Spleen (tissue), 13 donors: ENCODE measurements at places on chromosomes 1 and 21. TPM values are rescaled to one million over a fixed set of nuclear protein-coding genes. Genes with fewer than 3 reads are reported as not detected.
A peak's percentile ranks its signal among the peaks of the same experiment; 100 is the strongest.

DNA sequence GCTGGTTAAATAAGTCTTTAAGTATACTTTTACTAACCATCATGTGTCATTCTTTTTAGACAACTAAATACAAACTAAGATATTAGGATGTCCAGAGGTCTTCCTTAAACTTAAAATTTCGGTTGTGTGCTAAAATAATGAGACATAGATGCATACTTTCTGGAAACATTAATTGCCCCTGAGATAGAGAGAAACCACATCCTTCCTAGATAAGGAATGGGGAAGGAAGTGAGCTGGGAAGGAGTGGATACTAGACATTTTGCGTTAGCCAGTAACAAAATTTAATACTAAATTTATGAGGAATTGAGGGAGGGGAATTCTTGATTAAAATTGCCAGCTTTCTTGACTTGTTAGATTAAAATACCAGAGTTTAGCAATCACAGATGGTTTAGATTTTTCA lies 37.1 kb upstream of the PTGS2 start:
- H3K4me3 ChIP-seq: no peak overlapping the region
- no peaks in the 10 kb centered on the region for H3K27me3 ChIP-seq
- H3K27ac ChIP-seq: no peak overlapping the region
- no peak for DNase-seq
- H3K4me1 ChIP-seq: no peaks in the 10 kb centered on the region
- no peaks in the 10 kb centered on the region for H3K36me3 ChIP-seq

GRCh38 chr21:45822429-45823099 lies 159.0 kb upstream of the COL6A1 start:
- no peak overlapping the region for H3K27ac ChIP-seq
- H3K36me3 ChIP-seq: no peaks in the 10 kb centered on the region
- H3K27me3 ChIP-seq: no peaks in the 10 kb centered on the region

GRCh38 chr1:24413350-24414163 lies at the start of gene STPG1:
TSS of gene STPG1 (minus strand) at chr1:24413782. CDS start at chr1:24401388, 12,394 bp downstream.
- no peaks in the 10 kb centered on the region for H3K36me3 ChIP-seq
- no peaks in the 10 kb centered on the region for H3K27me3 ChIP-seq
- H3K4me3 ChIP-seq: peak within 1 kb of the TSS; percentile 74

DNA sequence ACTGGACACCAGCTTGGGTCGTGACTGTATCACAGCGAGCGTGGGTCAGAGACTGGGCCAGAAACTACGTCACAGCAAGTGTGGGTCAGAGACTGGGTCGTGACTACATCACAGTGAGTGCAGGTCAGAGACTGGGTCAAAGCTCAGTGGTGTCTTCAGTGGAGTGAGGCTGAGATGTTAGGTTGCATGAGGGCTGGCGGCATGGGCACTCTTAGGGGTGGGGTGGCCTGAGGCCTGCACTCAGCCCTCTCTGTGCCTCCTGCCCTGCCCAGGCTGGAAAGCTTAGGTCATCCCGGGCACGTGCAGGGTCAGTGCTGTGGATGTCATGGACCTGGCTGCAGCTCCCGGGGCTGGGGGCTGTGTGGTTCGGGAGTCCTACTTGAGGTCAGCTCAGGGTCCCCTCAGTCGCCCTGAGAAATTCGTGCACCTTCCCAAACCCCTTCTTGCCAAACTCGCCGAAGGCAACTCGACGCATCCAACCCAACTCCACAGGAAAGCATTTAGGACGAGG lies 19.0 kb downstream of the CFAP74 start:
- peaks cover 14% of the 10 kb centered on the region for H3K4me1 ChIP-seq
- H3K27ac ChIP-seq: no peak overlapping the region
- H3K27me3 ChIP-seq: peaks cover 20% of the 10 kb centered on the region
- DNase-seq: no peak
- no peak overlapping the region for H3K4me3 ChIP-seq

- H3K4me1 ChIP-seq: peaks cover 6% of the 10 kb centered on the region
- H3K27me3 ChIP-seq: no peaks in the 10 kb centered on the region
- no peak overlapping the region for H3K27ac ChIP-seq
- H3K4me3 ChIP-seq: no peak overlapping the region
- DNase-seq: no peak
Observed at GRCh38 chr1:208737922-208738321, 493.7 kb upstream of the PLXNA2 start.

The A3GALT2 gene
- not detected for total RNA-seq

GRCh38 chr21:17610911-17611310 lies 1.8 kb downstream of the BTG3 start:
- H3K36me3 ChIP-seq: no peaks in the 10 kb centered on the region
- DNase-seq: no peak
- H3K27me3 ChIP-seq: no peaks in the 10 kb centered on the region
- peak overlapping the region; percentile 84 for H3K4me3 ChIP-seq
- H3K27ac ChIP-seq: peak overlapping the region; percentile 92

The CCSAP gene
- 10.2 TPM for total RNA-seq

- no peaks in the 10 kb centered on the region for H3K36me3 ChIP-seq
- H3K4me1 ChIP-seq: no peaks in the 10 kb centered on the region
- H3K27me3 ChIP-seq: no peaks in the 10 kb centered on the region
- H3K4me3 ChIP-seq: no peak overlapping the region
Observed at GRCh38 chr1:117802531-117803257, 126.7 kb downstream of the GDAP2 start.
